NCI-H748 treated with DMSO at 0.1 percent for 48 hours (cell line): ENCODE measurements at places on chromosomes 13 and 19.

DNA sequence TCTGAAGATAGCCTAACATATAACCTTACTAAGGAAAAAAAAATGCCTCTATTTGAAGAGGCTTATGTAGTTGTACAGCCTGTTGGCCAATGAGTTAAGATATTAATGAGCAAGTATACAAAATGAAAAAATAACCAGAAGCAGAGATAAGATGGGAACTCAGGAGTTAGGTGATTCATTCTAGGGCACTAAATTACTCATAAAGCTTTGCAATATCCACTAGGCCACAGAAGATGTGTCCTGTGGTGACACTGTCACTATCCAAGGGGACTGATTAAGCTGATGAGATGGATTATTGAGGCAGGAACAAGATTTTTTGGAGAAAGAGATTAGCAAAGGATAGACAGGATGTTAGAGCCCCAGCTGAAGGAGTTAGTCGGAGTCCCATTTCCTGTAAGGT, 99.6 kb downstream of the LIG4 start:
- DNase-seq = no peak

- no peak for DNase-seq
These were observed 875.4 kb downstream of the SLITRK6 start for GRCh38 chr13:84923831-84924230.

- DNase-seq = no peak
These were observed 34.9 kb downstream of the RXFP2 start for GRCh38 chr13:31774186-31774750.

- DNase-seq = peak; percentile 25
These were observed 9.7 kb upstream of the FUT2 start for GRCh38 chr19:48686088-48686487.

GRCh38 chr13:110476220-110476617, 85.3 kb downstream of the RAB20 start:
- DNase-seq = no peak

- DNase-seq = no peak
These were observed 276.1 kb downstream of the NALCN start for GRCh38 chr13:101140087-101140770.
